ENCODE measurements at places on chromosomes 1 and 21. TPM values are rescaled to one million over a fixed set of nuclear protein-coding genes. Genes with fewer than 3 reads are reported as not detected.

Gene SLC6A9
- 15.7 TPM for total RNA-seq

- DNase-seq, result peak; percentile 74
- peak overlapping the region; percentile 21 for H3K27ac ChIP-seq
- no peaks in the 10 kb centered on the region for H3K27me3 ChIP-seq
- no peaks in the 10 kb centered on the region for H3K36me3 ChIP-seq
- H3K4me3 ChIP-seq, result no peak overlapping the region
Measured at GRCh38 chr1:221667504-221667903, 74.4 kb downstream of the DUSP10 start.

Gene PLA2G2C
- total RNA-seq, result not detected

GRCh38 chr1:223707256-223708000 is 4.9 kb upstream of the CAPN2 start:
- H3K36me3 ChIP-seq, result no peaks in the 10 kb centered on the region
- H3K4me1 ChIP-seq, result peaks cover 94% of the 10 kb centered on the region
- H3K27ac ChIP-seq, result peak overlapping the region; percentile 94
- peak overlapping the region; percentile 51 for H3K4me3 ChIP-seq
- DNase-seq, result peak; percentile 99
- no peaks in the 10 kb centered on the region for H3K27me3 ChIP-seq

GRCh38 chr1:118998171-118998570 is 10.0 kb upstream of the TBX15 start:
- H3K27me3 ChIP-seq, result no peaks in the 10 kb centered on the region
- no peaks in the 10 kb centered on the region for H3K36me3 ChIP-seq
- H3K4me3 ChIP-seq, result no peak overlapping the region
- no peak overlapping the region for H3K27ac ChIP-seq
- peaks cover 17% of the 10 kb centered on the region for H3K4me1 ChIP-seq

All from PC-3 (cell line).